ENCODE measurements at places on chromosomes 3 and 15.

- DNase-seq, result no peak
Measured at GRCh38 chr3:50724831-50725230, 50.1 kb downstream of the DOCK3 start.

- DNase-seq, result no peak
Measured at GRCh38 chr15:53453253-53454105, 306.0 kb downstream of the WDR72 start.

GRCh38 chr3:197520311-197521276 lies 35.2 kb downstream of the BDH1 start:
- DNase-seq, result peak; percentile 66

DNA sequence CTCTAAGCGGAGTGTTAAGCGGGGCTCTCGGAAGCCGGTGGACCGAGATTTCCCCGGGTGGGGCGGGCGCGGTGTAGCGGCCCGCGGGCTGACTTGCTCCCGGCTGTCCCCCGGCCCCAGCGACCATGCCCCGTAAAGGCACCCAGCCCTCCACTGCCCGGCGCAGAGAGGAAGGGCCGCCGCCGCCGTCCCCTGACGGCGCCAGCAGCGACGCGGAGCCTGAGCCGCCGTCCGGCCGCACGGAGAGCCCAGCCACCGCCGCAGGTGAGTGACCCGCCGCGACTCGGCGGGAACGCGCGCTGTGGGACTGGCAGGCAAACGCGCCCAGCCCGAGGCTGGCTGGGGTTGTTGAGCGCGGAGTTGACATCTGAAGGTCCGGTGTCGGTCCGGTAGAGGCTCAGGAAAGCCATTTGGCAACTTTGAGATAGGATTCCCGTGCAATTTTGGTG lies 1.3 kb downstream of the SMC4 start:
- DNase-seq, result no peak

GRCh38 chr15:88187195-88187594 lies 69.3 kb downstream of the NTRK3 start:
- no peak for DNase-seq

DNA sequence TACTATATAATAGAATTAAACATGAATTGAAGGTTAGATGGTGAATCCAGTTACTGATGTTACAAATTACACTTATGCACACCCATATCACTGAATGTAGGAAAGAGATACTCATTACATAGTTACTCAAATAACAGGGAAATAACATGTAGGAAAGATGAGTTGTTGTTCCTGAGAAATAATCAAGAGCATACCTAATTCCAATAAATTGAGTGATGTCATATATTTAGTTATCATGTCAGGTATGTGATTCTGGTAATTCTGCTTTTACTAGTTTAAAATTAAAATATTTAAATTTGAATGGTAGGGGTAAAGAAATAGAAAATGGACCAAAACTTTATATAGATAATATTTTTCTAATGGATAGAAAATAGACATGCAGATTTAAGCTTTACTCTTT lies 102.6 kb upstream of the MYZAP start:
- DNase-seq, result no peak

- DNase-seq, result no peak
Measured at GRCh38 chr3:58425782-58426181, 7.8 kb downstream of the PDHB start.

DNA sequence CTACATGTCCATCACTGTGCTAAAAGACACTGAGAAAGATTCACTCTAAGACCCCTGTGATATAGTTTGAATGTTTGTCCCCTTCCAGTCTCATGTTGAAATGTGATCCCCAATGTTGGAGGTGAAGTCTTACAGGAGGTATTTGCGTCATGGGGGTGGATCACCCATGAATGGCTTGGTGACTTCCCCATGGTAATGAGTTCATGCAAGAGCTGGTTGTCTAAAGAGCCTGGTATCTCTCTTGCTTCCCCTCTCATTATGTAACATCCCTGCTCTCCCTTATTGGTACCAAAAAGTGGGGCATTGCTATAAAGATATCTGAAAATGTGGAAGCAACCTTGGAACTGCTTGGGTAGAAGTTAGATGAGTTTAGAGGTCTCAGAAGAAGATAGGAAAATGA lies 32.2 kb upstream of the FAM174B start:
- no peak for DNase-seq

GRCh38 chr3:48926425-48927392 lies 8.1 kb downstream of the ARIH2 start:
- DNase-seq, result no peak

DNA sequence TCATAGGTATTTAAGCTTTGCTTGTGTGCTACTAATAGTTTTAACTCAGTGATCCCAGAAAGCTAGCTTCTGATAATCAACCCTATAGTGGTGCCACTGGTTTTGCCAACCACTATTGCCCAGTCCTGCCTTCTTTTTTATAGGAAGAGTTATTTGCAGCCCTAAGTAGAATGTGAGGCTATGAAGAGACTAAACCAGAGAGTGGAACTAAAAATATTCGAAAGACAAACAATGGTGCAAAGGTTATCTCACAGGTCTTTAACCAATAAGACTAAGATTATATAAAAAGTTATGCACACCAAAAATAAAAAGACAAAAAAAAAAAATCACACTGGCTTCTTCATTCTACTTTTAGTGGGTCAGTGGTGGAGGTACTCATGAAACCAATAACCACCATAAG lies 85.6 kb downstream of the NBEAL2 start:
- no peak for DNase-seq

DNA sequence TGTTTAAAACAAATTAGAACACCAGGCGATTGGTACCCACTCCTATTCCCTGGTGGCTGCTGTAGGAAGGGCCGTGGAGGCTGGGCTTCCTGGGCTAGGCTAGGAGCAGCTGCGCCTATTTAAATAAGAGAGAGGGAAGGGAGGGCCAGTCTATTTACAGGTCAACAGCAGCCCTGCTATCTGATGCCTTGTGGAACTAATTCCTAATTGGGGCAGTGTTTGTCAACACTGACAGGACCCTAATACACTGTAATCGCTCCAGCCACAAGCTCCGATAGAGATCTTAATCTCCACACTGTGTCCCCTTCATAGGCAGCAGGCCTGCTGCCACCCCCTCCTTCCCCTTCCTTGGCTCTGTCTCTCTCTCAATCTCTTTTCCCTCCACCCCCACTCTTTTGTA lies 116.9 kb upstream of the SOX14 start:
- DNase-seq, result no peak

GRCh38 chr3:177811112-177811511 lies 613.8 kb upstream of the TBL1XR1 start:
- DNase-seq, result no peak

DNA sequence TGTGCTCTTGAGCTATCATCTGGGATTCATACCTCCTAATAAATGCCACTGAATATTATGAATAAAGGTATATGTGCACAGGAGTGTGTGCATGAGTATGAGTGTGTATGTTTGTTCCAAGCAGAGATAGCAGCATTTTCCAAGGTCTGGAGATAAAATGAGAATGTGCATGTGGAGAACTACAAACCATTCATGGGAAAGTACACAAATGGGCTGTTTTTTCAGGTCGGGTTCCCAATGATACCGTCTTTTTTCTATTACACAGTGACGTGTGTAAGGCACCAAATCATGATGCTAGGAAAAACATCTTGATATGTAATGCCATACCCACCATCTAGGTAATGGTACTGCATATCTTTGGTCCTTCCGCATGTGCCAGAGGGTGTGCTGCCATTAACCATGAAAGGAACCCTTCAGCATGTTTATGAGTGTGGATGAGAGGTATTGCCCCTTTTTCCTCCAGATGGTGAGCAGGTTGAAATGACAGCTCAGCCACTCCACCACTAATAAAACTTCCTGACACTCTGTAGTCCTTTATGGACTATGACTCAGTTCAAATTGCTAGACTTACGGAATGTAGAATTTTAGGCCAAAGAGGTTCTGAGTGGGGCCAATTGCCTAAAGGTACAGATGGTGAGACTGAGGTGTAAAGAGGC lies 36.4 kb upstream of the COPB2 start:
- peak; percentile 0 for DNase-seq

- no peak for DNase-seq
Measured at GRCh38 chr3:5022187-5022965, 43.1 kb downstream of the BHLHE40 start.

- no peak for DNase-seq
Measured at GRCh38 chr3:4770561-4770960, 208.7 kb upstream of the BHLHE40 start.

DNA sequence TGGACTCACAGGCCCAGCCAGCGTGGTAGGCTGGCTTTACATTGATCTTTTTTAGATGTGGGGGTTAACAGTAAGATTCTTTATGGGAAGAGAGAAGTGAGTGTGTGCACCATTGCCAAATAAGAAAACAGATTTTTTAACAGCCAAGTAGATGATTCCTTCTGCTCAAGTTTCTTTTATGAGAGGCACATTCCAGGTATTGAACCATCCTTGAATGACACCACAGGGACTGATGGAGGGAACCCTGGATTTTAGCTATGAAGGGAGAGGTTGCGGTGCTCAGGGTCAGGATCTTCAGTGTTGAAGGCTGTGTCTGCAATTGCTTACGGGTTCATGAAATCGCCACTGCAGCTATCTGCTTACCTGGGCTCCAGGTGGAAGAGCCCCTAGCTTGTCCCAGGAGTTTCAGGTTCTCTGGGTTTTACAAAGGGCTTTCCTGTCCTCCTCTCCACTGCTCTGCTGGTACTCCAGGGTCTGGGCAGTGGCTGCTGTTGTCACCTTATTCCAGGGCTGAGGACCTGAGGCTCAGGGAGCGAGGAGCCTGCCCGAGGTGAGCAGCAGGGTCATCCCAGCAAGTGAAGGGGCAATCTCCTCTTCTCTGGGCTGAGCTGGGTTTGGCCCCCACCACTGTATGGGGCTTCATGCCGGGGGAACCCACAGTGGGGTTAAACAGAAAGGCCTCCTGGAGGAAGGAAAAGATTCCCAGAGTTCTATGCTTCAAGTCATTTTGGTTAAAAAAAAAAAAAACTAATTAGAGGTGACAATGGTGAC lies 53.4 kb downstream of the SMAD6 start:
- no peak for DNase-seq

- peak; percentile 32 for DNase-seq
Measured at GRCh38 chr15:52183562-52184173, 7.5 kb downstream of the GNB5 start.
